Natural killer cell treated with Interleukin-12 subunit alpha and Interleukin-12 subunit beta and Interleukin-15 and Interleukin-18, amount 100 ng/mL, for 72 hours (primary cell): ENCODE measurements at places on chromosomes 1 and 21.

- DNase-seq, result no peak
Measured at GRCh38 chr1:112070677-112071076, 81.2 kb upstream of the KCND3 start.

DNA sequence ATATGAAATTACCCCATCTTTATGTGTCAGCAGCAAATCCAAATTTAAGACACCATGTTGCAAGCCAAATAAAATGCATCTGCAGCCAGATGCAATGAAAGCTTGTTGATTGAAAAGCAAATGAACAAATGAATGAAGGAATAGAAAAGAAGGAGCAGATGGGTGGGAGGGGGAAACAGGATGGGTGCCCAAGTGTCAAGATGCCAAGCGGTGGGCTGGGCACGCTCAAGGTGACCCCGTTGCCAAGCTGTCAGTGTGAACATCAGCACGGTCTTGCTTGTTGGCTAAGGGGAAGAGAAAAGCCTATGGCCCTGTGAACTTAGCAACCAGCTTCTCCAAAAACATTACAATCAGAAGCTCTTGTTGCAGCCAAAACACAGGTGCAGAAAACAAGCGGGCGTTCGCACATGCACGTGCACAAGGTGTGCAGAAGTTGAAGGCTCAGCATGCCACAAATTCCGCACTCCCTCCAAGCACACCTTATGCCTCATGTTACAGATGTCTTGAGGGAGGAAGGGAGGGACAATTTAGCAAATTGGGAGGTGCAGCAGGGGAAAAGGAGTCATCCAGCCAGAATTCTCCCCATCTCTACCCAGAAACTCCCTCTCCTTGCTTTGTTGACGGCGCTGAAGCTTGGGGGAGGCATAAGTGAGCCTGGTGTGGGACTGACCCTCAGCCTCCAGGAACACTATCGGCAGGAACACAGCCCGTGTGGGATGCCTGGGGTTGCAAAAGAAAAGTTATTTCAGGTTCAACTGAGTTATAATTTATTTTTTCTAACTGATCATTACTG, 62.4 kb downstream of the HIVEP3 start:
- DNase-seq, result no peak

GRCh38 chr1:84772428-84772943, 82.2 kb upstream of the SSX2IP start:
- peak; percentile 75 for DNase-seq

GRCh38 chr1:16146279-16147155, 9.4 kb downstream of the EPHA2 start:
- DNase-seq, result no peak

DNA sequence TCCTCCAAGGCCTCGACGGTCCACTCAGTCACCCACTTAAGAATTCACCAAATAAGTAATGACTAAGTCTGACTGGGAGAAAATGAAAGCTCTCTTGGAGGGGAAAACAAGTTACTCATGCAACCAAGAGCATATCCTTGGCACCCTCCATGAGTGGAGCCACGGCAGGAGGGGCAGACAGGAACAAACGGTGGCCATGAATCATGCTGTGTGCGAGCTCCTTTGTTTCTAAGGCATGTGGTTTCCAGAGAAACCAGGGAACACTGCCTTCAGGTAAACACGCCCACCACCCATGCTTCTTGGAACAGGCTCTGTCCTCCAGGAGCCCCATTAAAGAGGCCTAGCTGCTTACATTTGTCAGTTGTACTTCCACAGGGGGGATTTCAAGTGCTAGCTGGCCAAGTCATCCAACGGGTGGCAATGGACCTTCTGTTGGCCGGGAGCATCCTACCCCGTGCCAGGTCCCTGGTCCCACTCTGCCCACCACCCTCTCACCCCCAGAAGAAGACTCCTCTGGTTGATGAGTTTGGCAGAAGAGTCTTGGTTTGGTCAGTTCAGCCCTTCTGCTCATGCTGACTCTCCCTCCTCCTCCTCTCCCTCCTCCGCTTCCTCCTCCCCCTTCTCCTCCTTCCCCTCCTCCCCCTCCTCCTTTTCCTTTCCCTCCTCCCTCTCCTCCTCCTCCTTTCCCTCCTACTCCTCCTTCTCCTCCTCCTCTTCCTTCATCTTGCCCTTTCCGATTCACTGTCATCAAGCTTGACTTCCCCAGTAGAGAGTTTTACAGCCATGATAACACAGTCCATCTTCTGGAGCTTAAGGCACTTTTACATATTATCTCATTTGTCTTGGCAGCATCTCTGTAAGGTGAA, 107.6 kb downstream of the CCDC185 start:
- DNase-seq, result no peak

- DNase-seq, result no peak
Measured at GRCh38 chr1:87880764-87881163, 552.1 kb downstream of the LMO4 start.

DNA sequence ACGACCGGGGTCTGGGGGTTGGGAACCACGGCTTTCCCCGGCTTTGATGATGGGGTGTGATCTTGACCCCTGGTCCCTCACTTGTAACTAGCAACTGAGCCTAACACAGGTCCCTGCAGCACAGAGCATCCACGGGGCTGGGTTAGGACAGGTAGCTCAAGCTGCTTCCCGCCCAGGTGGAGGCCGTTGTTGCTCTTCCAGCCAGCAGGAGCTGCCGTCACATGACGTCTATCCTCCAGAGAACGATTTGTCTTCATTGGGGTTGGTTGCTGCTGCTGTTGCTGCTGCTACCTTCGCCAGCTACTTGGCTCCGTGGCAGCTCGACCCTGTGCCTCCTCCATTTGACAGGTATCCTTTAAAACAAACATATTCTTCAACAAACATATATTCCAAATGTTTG, 74.3 kb upstream of the ADAR start:
- DNase-seq, result no peak

DNA sequence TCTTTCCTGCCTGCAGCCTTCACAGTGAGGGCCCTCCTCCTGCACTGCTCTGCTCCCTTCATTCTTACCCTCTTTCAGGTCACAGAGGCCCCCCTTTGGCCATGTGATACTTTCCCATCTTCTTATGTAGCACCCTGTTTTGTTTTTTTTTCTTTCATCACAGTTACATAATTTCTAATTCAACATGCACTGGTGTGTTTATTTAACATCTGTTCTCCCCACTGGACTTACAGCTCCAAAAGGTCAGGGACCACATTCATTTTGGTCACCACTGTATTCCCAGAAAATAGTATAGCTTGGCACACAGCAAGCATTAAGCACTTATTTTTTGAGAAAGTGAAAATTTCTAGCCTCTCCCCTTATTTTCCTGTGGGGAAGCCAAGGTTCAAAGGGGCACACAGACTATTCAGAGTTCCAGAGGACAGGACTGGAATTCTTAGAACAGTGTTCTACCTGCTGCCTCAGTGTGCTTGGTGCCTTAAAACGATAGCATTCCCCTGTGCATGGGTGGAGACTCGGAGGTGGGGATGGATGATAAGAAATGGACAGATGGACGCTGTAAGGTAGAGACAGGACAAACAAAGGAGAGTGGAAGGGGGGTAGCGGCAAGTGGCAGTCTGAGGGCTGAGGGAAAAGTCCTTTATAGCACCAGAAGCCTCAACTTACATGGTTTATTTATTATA, 5.3 kb downstream of the DENND2D start:
- no peak for DNase-seq

GRCh38 chr1:107532318-107532717, 391.5 kb downstream of the NTNG1 start:
- no peak for DNase-seq

- no peak for DNase-seq
Measured at GRCh38 chr1:119816407-119816806, 5.1 kb upstream of the REG4 start.

- no peak for DNase-seq
Measured at GRCh38 chr1:27672750-27673112, 739 bp upstream of the IFI6 start.

GRCh38 chr1:152577168-152577567, 3.1 kb downstream of the LCE3D start:
- no peak for DNase-seq

GRCh38 chr1:43239484-43239883, 30.3 kb upstream of the TMEM125 start:
- no peak for DNase-seq

DNA sequence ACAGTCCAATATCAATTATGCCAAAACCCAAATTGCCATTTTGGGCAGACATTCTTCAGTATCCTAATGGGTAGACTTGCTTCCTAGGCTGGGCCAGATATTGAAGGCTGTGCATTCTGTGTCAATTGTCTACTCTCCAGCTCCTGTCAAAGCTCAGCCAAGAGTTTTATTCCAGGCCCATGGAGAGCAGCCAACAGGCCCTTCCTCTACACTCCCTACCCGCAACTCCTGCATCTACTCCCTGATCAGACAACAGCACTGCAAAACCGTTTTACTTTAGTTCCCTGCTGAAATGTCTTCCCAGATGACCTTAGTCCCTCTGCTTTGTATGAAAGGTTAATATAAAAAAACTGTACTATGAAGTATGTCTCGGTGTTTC, 6.6 kb upstream of the ADORA3 start:
- no peak for DNase-seq

- DNase-seq, result no peak
Measured at GRCh38 chr1:54408147-54409066, 2.2 kb upstream of the SSBP3 start.

- no peak for DNase-seq
Measured at GRCh38 chr1:47160716-47161115, 23.5 kb downstream of the CYP4A22 start.

DNA sequence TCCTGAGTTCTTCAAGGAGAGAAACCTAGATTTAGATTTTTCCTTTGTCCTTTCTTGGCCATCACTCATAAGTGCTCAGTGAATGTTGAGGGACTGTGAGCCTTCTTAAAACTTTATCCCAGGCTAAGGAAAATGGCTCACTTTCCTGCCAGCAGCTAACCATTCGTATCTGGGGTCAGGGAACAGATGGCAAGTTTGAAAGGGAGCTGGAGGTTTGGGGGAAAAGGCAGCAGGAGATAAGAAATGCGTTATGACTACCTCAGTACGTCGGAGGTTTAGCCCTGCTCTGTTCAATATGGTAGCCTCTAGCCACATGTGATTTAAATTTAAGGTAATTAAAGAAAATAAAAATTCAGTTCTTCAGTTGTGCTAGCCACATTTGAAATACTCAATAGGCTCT, 13.3 kb downstream of the RRP15 start:
- no peak for DNase-seq

- no peak for DNase-seq
Measured at GRCh38 chr1:160978510-160978927, 23.9 kb upstream of the ITLN2 start.

- DNase-seq, result peak; percentile 72
Measured at GRCh38 chr21:42654179-42654912, 925 bp downstream of the PDE9A start.

GRCh38 chr1:236144446-236145150, 2.3 kb downstream of the GPR137B start:
- no peak for DNase-seq

GRCh38 chr21:35314857-35315582, 265.9 kb upstream of the RUNX1 start:
- DNase-seq, result no peak

DNA sequence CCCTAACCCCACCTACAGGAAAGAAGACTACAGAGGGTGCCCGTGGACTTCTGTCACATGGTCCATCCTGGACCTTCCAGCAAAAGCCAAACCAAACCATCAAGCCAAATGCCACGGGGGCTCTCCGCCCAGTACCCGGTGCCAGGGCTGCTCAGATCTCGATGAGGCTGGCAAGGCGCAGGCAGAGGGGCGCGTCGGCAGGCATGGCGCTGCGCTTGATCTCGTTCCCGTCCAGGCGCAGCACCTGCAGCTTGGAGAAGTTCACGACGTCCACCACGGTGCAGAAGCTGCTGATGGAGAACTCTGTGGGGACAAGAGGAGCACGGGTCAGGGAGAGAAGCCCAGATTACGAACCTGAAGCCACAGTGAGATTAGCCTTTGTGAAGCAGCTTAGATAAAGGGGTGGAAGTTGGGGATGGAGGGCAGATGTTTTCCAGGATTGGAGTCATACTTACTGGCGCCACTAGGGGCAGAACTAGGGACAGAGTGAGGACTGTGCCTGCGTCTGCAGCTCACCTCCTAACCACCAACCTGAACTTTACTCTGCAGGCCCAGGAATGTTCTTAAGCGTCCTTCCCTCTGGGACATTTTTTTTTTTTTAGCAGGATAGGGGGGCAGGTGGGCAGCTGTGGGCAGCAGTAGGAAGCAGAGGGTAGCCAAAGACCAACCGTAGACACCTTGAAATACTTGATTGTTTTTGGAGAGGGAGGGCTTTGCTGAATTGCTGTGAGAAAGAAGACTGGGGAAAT, 8.6 kb downstream of the FMOD start:
- no peak for DNase-seq
